ENCODE measurements at places on chromosomes 11 and 22.
A peak's percentile ranks its signal among the peaks of the same experiment; 100 is the strongest.

DNA sequence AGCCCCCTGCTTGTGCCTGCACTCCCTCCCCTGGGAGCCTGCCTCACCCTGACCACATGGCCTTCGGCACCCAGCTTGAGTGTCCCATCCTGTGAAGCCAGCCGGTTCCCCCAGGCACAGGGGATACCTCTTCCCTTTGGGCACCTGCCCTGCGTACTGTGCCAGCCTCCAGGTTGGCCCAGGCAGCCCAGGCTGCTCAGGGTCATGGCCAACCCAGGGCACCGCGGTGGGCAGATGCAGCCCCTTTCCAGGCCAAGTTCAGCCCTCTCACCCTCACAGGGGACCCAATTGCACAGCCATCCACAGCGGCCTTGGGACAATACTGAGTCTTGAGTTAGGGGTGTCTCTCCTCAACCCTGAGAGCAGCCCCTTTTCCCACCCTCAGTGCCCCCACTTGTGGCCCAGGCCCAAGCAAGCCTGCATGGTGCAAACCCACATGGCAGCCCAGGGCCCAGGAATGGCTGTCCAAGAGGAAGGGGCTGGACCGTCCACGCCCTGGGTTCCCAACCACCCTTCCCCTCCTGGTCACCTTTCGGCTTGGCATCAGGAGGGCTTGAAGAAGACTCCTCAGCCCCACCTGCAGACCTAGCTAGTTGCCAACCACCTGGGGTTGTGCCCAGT is 87.7 kb downstream of the CDKN1C start:
- no peak for DNase-seq

DNA sequence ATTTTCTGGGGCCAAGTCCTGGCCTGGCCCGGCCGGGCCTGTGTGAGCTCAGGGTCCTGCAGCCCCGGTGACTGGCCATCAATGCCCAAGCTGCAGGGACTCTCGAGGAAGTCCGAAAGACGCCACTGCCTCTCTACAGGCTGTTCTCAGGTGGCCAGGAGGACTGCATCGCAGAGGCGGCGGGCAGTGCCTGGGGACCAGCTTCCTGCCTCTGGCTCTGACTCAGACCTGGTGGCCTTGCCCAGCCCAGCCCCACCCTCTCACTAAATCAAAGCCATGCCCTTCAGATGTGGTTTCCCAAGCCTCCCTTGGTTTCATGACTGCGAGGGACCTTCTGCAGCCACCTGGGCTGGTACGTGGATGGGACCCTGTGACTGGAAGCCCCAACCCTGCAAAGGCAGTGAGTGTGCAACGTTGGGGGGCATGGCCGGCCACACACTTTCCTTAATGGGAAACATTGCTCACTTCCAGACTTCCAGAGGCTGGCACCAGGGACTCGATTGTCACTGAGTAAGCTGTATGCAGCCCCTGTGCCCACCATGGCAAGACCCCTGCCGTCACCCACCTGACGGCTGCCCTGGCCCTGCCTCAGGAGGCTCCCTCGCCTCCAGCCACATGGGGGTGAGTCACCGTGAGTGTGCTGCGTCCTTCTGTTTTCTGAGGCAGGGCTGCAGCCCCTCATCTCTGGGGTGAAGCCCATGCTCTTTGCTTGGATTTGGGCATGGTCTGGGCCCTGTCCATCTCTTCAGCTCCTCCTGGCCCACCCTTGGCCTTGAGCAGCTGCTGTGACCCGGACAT is 6.0 kb upstream of the FGF3 start:
- no peak for DNase-seq

DNA sequence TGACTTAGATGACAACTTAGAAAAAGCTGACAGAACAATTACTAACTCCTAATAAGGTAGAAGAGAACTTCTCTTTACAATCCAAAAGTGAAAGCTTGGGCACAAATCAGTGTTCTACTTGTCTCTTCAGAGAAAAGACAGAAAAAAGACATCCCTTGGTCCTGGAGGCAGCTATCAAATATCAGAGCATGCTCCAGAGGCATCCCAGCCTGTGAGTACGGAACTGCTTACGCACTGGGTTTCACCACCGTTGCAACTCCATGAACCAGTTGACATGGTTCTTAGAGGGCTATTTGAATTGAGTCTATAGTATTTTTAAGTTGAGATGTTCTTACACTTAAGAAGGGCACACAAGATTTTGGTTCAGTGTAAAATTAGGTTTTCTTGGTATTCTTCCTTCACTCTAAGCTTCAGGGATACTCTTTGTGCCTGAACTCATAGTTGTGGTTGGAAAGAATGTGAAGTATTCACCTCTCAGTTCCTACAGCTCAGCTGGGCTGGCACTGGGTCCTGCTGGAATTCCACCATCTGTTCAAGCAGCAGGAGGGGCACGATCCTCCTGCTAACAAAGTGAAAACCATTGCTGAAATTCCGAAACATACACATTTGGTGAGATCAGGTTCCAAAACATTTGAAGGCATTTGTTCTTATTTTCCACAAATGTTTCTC is 6.3 kb downstream of the AKIP1 start:
- no peak for DNase-seq

- DNase-seq: no peak
Observed at GRCh38 chr22:41883400-41883799, 31.5 kb downstream of the SHISA8 start.

DNA sequence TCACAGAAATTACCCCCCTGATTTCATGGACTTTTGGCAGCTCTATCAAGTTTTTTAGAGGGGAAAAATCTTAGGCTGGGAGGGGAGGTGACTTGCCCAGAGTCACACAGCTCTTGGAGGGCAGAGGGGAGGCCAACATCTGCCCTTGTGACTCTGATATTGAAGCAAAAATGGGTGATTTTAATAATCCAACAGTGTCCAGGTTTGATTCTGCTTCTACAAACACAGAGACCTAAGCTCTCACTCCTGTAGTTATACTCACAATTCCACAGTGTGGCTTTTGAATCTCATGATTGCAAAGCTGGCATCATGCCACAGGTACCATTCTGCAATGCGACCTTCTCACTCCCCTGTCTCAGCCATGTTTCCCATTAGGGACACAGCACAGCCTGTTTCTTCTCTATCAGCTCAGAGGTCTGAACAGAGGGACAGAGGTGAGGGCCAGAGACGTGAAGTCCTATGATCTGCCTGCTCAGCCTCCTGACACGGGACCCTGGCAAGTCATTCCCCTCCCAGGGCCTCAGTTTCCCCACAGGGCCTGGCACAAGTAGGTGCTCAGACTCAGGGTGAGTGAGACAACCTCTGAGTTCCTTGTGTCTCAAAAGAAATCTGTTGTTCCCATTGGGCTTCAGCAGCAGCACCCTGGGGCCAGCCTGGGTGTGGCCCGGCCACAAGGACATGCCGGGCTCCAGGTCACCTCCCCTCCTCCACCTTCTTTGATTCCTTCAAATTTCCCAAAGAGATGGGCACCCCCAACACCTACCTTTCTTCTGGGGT is 766 bp downstream of the APOL2 start:
- no peak for DNase-seq

- DNase-seq: no peak
Observed at GRCh38 chr11:38680166-38680565, 2082.1 kb upstream of the RAG2 start.

DNA sequence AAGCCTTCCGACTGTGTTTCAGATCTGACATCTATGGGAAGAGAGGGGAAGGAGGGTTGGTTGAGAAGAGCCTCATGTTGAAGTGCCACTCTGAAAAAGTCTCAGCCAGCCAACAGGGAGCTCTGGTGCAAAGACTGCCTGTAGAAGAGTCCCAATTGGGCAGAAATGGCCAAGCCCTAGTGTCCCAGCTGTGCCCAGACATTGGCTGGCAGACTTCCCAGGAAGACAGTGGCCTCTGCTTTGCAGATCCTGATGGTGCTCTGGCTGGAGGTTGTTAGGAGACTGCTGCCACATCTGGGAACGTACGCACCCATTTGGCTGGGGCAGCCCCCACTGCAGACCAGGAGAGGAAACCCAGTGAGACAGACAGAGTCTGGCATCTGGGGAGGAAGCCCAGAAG is 3.2 kb upstream of the PLA2G3 start:
- no peak for DNase-seq

GRCh38 chr11:12721816-12722604 is 47.8 kb downstream of the TEAD1 start:
- DNase-seq: no peak

DNA sequence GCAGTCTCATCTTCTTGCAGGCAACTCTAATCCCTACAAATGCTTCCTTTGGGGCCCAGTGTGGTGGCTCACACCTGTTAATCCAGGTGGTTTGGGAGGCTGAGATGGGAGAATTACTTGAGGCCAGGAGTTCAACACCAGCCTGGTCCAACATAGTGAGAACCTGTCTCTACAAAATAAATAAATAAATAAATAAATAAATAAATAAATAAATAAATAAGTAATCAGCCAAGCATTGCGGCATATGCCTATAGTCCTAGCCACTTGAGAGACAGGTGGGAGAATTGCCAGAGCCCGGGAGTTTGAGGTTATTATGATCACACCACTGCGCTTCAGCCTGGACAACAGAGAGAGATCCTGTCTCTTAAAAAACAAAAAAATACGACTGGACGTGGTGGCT is 34.1 kb upstream of the RRAS2 start:
- DNase-seq: no peak

GRCh38 chr11:64848214-64848825 is 3.9 kb upstream of the CDC42BPG start:
- DNase-seq: no peak

GRCh38 chr11:71428861-71429435 is 19.2 kb downstream of the DHCR7 start:
- DNase-seq: no peak

DNA sequence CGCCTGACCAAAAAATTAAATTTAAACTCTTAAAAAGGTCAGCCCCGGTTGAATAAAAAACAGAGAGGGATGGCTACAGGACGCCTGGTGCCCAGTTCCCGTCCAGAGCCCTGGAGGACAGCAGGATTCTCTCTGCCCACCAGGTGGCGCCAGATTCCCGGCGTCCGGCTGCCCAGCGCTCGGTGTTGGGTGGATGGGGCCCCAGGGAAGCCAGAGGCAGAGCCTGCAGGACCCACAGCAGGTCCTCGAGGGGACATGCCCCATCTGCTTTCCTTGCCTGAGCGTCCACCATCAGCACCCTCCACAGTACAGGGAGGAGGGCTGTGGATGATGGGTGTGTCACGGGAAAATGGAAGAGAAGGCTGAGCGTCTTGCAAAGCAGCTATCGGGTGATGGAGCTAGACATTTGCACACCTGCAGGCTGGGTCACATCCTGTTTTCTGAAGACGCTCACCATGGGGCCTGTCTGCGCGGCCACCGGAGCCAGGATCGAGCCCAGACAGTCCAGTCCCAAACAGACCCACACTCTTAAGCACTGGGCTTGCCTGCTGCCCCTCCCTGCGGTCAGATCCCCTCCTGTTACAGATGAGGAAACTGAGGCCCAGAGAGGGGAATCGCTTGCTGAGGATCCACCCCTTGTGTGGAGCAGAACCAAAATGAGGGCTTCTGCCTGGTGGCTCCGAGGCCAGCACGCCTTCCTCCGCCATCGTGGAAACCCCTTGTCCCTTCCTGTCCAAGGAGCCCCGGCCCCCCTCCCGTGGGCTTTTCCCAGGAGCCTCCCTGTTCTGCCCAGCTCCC is 18.5 kb upstream of the CBX7 start:
- DNase-seq: peak; percentile 66

DNA sequence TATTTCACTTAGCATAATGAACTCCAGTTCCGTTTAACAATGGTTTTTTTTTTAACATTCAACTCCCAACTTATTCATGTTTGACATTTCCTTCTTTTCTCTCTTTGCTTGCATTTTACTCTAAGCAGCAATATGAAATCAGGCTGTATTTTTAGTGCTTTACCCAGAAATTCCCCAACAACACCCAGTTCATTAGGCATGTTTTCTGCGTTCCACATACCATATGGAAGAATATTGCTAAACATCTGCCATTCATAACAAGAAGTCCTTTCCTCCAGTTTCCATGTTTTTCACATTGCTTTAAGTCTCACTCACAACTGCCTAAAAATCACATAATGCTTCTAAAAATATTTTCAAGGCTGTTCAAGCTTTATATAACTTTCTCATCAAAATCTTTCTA is 45.8 kb downstream of the PLAAT5 start:
- DNase-seq: no peak

- DNase-seq: peak; percentile 2
Observed at GRCh38 chr11:31106968-31107576, 262.5 kb downstream of the DCDC1 start.

DNA sequence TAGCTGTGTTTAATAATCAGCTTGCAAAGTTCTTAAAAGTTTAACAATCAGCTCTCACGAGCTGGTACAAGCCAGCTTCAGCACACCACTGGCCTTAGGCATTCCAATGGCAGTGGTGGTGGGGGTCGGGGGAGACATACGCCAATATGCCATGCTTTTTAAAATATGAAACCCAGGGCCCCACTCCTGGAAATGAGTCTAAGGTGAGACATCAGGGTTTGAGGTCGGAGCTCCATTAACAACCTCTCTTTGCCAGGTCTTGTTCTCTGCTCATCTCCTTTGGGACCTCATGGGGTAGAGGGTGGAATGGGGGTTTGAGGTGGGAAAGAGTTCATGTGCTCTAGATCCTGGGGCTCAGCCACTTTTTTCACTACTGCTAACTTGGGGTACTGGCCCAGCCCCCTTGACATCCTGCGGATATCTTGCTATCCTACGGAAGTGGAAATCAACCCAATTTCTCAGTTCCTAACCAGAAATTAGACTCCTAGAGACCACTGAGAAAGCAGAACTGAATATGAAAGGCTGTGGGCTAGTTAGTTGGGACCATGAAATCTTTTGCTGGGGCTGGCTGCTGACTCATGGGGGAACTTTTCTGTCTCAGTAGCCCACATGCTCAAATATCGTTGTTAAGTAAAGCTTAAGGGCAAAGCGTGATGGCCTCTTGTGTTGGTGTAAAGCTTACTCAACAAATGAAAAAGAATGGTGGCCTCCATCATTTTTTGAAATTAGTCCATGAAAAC is 90.1 kb downstream of the PDHX start:
- DNase-seq: no peak

- DNase-seq: no peak
Observed at GRCh38 chr11:95498722-95499425, 267.9 kb upstream of the SESN3 start.

DNA sequence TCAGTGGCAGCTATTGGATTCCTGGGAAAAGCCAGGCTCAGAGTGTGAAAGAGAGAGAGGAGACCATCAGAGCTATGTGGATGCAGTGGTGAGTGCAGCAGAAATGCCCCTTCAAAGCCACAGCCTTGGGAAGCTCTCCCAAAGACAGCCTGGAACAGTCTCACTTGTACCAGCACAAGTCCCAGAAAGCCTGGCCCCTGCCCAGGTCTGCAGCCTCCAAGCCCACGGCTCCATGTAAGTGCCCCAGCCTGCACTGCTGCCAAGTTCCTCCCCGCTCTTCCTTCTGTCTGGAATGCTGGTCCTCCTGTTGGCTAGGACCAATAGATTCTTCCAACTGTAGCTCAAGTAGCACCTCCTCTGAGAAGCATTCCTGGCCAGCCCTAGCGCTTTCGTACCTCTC is 539.7 kb downstream of the MIAT start:
- no peak for DNase-seq

GRCh38 chr11:76850130-76850529 is 10.6 kb upstream of the ACER3 start:
- DNase-seq: no peak

DNA sequence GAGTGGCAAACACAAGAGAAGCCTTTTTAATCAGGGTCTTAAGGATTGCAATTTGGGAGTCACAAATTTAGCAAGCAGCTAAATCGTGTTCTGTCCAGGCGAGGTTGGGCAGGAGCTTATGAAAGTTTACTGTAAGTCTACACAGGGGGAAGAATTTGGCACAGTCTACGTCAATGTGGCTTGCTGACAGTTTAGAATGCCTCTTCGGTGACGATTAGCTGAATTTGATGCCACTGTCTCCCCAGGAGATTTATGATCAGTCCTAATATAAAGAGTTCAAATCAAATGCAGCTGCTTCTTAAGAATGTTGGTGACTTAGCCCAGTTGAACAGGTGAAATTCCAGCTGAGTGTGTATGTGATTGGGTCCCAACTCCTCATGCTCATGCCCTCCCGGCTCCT is 114.1 kb upstream of the CLPB start:
- no peak for DNase-seq

Data from activated CD8-positive, alpha-beta memory T cell treated with anti-CD3 and anti-CD28 coated beads for 4 hours (primary cell).